ENCODE measurements at places on chromosomes 12 and 14.

DNA sequence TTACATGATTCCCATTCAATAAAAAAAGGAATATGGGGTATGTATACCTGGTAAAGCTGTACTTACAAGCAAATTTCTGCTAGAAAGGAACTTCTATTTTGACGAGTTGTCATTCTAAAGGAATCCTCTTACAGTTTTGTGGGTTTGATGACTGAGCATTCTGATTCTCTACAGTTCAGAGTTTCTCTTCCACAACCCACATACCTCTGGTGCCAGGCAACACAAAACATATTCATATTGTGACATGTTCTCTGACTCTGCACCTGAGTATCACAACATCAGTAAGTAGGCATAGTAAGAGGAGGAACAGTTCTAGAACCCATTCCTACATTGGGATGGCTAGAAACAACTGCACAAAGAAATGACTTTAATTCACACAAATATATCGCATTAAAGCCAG is 636.6 kb downstream of the MED13L start:
- DNase-seq: peak; percentile 17

DNA sequence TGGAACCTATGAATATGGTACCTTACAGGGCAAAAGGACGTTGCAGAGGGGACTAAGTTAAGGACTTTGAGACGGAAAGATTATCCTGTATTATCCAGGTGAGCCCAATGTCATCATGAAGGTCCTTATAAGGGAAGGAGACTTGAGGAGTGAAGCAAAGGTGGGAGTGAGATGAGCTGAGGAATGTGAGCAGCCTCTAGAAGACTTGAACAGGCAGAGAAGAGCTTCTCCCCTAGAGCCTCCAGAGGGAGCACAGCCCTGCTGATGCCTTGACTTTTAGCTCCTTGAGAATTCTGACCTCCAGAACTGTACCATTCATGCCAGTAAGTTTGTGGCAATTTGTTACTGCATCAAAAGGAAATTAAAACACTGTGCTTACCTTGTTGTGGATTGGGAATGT is 41.8 kb upstream of the DCD start:
- no peak for DNase-seq

DNA sequence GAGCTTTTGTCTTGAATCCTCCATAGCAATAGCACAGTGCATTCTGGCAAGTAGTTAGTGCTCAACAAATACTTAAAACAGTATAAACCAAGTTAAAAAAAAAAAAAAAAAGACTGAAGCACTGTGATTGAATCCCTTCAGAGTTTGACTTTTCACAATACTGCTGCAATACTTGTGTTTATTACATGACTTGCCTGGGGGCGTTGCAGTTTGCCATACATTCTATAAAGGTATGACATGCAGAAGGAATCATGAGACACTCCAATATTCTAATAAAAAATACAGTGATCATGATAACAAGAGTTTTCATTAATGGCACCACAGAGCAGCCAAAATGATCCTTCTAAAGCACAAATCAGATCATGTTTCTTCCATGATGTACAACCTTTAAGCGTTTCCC is 205.0 kb upstream of the CDKN3 start:
- no peak for DNase-seq

- no peak for DNase-seq
These were observed 29.4 kb upstream of the OXA1L start for GRCh38 chr14:22737052-22737451.

GRCh38 chr14:20436363-20436755 is 393 bp upstream of the KLHL33 start:
- peak; percentile 75 for DNase-seq

- no peak for DNase-seq
These were observed 39.8 kb downstream of the C12orf42 start for GRCh38 chr12:103456006-103456405.

GRCh38 chr14:87955501-87955900 is 37.5 kb downstream of the GALC start:
- no peak for DNase-seq

GRCh38 chr12:124492879-124493808 is 74.3 kb downstream of the NCOR2 start:
- DNase-seq: no peak

DNA sequence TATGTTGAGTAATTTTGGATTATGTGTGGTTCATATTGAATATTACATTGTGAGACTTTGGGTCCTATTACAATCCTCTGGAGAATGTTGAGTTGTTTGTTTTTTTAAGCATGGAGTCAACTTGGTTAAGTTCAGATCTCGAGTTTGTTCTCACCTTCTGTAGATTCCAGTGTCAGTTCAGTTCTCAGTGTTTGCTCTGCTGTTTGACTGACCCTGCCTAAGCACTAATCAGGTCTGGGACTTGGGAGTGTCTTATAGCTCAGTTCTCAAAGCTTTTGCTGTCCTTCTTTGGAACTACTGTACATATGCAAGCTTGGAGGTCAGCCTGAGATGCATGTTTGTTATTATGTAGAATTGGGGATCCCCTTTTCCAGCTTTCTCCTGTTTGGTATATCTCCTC is 63.1 kb downstream of the DIP2B start:
- peak; percentile 63 for DNase-seq

- DNase-seq: no peak
These were observed 209.3 kb downstream of the TTC8 start for GRCh38 chr14:89033756-89034155.

- no peak for DNase-seq
These were observed 212.3 kb upstream of the FOXN3 start for GRCh38 chr14:89629383-89629782.

DNA sequence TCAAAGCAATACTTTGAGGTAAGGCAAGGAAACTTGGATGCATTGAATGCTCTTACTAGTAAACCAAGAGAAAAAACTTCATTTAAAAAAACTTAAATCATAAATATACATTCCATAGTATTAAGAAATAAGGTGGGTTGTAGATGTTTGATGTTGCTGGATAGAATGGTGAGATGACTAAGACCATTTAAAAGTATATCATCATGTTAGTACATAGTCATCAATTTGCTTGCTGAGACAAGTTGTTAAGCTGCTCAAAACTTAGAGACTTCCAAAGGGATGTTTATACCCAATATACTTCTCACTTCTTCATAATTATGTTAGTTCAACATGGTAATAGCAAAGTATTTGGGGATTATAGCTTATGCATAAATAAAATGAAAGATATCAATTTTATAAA is 675.5 kb upstream of the MGAT4C start:
- no peak for DNase-seq

DNA sequence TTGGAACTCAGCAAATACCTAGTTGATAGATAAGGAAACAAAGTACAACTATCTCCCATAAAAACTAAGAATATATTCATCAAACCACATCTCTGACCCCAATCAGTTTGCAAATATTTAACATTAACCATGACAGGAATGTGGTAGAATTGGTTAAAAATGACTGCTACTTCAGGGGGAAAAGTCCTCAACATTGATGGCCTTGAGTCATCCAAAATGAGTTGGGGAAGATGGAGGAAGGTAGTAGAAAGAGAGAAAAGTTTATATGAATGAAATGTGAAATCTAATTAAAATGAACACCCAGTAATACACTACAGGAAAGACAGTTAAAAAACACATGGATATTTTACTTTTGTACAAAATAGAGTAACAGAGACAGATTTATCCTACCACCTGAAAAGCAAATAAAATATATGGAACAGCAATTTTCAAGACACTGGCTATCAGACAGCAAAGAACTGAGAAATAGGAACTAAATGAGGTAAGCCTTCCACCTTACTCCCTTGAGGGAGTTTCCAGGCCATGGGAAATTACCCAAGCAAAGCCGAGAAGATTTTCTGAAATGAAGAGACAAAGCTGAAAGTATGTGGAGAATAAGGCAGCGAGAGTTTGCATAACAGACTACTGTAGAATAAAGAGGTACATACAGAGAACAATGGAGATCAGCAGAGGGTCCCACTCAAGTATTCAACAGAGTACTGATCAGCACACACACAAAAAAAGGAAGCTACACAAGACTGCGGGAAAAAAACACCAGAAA is 49.6 kb downstream of the TC2N start:
- DNase-seq: no peak

DNA sequence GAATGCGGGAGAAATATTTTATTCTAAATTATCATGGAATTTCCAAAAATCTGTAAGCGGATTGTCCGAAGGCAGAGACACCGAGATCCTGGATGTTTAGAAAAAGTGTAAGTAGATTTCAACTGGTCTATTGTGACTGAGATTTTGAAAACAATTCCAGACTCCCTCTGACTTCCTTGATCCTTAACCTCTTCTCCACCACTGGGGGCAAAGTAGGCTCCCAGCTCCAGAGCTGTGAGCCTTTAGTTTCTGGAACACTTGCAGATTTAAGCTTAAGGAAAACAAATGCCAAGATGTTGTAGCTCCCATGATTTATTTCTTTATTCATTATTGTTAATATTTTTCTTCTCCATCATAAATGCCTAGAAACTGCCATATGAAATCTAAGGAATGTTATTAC is 1320.5 kb upstream of the SEL1L start:
- no peak for DNase-seq

- DNase-seq: peak; percentile 61
These were observed 17.5 kb downstream of the CBX5 start for GRCh38 chr12:54262403-54262925.

DNA sequence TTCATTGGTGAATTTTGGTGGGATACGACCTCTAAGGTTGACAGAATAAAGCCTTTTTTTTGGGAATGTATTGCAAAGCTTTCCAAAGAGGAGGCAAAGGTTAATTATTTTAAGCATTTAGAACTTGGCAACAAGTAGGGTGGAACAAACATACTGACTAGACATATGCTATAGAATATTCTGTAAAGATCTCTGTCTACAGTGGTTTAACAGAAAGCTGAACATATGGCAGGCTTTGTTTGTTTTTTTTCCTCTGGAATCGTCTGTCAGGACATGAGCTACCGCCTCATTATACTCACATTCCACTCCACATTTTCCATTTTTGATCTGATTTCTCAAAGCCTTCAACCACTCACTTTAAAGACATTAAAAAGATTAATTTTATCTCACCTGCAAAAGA is 153.4 kb upstream of the PELI2 start:
- DNase-seq: no peak

DNA sequence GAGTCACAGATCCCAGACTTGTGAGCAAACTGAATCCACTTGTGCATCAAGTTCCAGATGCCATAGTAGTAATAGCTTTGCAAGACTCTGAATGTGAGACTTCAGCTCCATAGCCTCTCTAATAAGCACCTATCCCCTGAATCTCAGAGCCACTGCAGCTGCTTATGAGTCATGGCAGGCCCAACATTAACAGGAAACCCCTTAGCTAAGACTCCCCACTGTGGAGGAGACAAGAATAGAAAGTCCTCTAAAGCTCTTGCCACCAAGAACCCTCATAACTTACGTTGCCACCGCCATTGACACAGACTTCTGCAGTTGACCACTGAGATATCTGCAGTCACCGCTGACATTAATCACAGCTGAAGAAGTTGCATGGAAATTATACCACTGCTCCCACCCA is 62.9 kb upstream of the PDE3A start:
- DNase-seq: peak; percentile 2

GRCh38 chr14:41532255-41532654 is 74.4 kb upstream of the LRFN5 start:
- no peak for DNase-seq
